ENCODE measurements at places on chromosomes 13 and 19. TPM values are rescaled to one million over a fixed set of nuclear protein-coding genes. Genes with fewer than 3 reads are reported as not detected.

The PGLYRP2 gene
- not detected for total RNA-seq

The CD320 gene
- 16.4 TPM for total RNA-seq

The ZNF667 gene
- 9.6 TPM for total RNA-seq

The RGS9BP gene
- total RNA-seq = 7.1 TPM

The HNRNPA1L2 gene
- 5.3 TPM for total RNA-seq

The STK24 gene
- 59.0 TPM for total RNA-seq

The KLK14 gene
- 0.72 TPM for total RNA-seq

The SIX5 gene
- 21.5 TPM for total RNA-seq

The GPR18 gene
- not detected for total RNA-seq

The SCN1B gene
- total RNA-seq = 12.9 TPM

The CPB2 gene
- total RNA-seq = not detected

The ZNF536 gene
- total RNA-seq = 8.3 TPM

The ZNF345 gene
- 9.6 TPM for total RNA-seq

The NAPSA gene
- total RNA-seq = 0.51 TPM

The LHB gene
- not detected for total RNA-seq

The KLK12 gene
- 7.2 TPM for total RNA-seq

The CNFN gene
- 1.6 TPM for total RNA-seq

The WIZ gene
- total RNA-seq = 13.4 TPM

The PEAK3 gene
- total RNA-seq = not detected

The FGF22 gene
- total RNA-seq = not detected

The MEIOSIN gene
- total RNA-seq = not detected

The RAP2A gene
- total RNA-seq = 51.2 TPM

The NLRP9 gene
- total RNA-seq = not detected

The IL4I1 gene
- total RNA-seq = not detected

The SCEL gene
- total RNA-seq = 61.7 TPM

The PSG3 gene
- not detected for total RNA-seq

The FARP1 gene
- 42.4 TPM for total RNA-seq

The SMAD9 gene
- 19.5 TPM for total RNA-seq

The CYSLTR2 gene
- 0.31 TPM for total RNA-seq

The ZNF541 gene
- 0.10 TPM for total RNA-seq

The ZNF724 gene
- total RNA-seq = 6.7 TPM

The NRTN gene
- not detected for total RNA-seq

The PSG2 gene
- total RNA-seq = not detected

The ZNF560 gene
- not detected for total RNA-seq

The FUT1 gene
- total RNA-seq = 1.1 TPM

The CDC34 gene
- 64.1 TPM for total RNA-seq

The PRR20E gene
- total RNA-seq = not detected

The CAPS gene
- 7.6 TPM for total RNA-seq

The PDE4C gene
- total RNA-seq = 5.7 TPM

All from tongue (tissue), 3 donors.